Upper lobe of right lung (tissue), 1 donor: ENCODE measurements at places on chromosomes 7 and 10. TPM values are rescaled to one million over a fixed set of nuclear protein-coding genes. Genes with fewer than 3 reads are reported as not detected.

DNA sequence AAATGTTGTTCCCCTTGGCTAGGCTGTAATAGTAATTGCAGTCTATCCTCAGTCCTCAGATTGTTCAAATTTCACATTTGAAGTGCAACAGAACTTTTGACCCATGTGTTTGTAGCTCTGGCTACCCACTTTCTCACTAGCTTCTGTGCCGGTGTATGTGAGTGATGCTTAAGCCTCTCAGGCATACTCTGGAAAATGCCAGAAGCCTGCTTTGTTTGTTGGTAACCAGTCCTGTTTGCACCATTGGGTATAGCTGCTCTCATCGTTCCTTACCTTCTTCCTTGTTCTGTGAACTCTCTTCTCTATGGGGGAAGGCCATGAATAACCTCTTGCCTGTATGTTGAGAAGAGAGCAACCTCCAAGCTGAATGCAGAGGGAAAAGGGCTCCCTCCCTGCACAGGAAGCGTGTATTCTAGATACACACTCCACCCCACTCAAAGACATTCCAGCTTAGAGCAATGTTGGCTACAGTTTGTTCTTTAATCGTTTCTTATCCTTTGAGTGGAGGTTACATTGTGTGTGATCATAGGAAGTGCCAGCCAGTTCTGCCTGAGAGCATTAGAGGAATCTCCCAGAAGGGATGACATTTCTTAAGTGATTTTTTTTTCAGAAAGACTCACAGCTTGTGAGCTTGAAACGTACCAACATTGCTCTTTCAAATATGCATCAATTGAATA is 40.5 kb downstream of the C1QL3 start:
- DNase-seq, result no peak
- H3K27ac ChIP-seq, result no peak overlapping the region
- H3K4me3 ChIP-seq, result no peak overlapping the region
- peaks cover under 1% of the 10 kb centered on the region for H3K36me3 ChIP-seq
- H3K27me3 ChIP-seq, result no peaks in the 10 kb centered on the region

TLX1 gene
- total RNA-seq, result not detected

FKBP6 gene
- total RNA-seq, result not detected

MARCHF5 gene
- total RNA-seq, result 28.0 TPM
